ENCODE measurements at places on chromosomes 1 and 21.

GRCh38 chr1:71242239-71242638 is 161.4 kb upstream of the ZRANB2 start:
- no peak for DNase-seq

DNA sequence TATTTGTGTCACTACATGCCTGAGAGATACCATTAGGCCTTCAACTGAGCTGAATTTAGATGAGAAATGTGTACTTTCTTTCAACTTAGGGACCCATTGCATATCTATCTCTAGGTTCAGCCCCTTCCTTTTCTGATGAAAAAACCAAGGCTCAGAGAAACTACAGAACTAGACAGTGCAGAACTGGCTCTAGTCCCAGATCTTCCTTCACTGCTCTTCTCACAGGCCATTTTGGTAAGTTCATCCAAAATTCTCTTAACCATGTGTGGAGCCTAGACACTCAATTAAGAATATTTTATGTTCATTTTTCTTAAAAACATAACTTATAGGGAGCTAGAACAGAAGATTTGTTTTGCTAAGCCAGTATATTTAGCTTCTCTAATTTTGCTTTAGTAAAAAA is 128.9 kb downstream of the ASTN1 start:
- DNase-seq = no peak

- no peak for DNase-seq
Measured at GRCh38 chr21:15775291-15775690, 45.5 kb downstream of the USP25 start.

- DNase-seq = no peak
Measured at GRCh38 chr1:186054932-186055331, 320.1 kb downstream of the TPR start.

DNA sequence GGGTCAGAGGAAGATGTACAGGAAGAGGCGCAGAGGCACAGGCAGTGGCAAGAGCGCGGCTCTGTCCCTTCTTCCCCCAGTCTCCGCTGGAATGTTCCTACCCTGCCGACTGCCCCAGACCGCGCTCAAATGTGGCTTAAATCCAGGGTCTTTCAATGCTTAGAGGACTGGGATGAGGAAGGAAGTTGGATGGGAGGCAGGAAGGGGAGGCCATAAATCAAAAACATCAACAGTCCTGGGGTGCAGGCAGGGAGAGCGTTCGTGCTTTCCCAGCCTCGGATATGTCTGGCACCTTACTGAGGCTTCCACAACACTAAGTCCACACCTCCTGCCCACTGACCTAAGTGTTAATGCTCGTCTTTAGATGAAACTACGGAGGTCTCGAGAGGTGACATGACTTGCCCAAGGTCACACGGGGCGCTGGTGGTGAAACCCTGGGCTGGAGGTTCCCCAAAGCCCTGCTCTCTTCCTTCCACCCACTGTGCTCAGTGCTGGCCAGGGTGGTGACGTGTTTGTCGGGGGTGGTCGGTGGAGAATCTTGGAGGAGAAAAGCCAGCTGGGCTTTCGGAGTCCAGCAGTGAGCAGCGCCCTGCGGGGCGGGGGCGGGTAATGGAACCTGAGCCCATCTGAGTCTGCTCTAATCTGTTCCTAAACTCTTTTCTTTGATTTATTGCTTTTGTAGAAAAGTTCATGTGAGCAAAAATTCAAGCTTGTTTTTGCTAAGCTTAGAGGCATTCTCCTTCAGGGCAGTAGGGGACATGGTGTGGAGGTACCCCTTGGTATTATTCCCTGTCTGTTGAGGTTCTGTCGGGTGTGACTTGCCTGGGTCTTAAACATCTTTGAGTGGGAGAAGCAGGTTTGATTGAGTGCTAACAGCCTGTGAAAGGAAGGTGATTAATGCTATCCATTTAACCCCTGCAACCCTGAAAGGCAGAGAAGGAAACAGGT is 708 bp downstream of the CDA start:
- DNase-seq = peak; percentile 44

- DNase-seq = no peak
Measured at GRCh38 chr1:26191739-26192138, 1.3 kb downstream of the CATSPER4 start.

GRCh38 chr1:109770331-109771095 is 6.8 kb upstream of the EPS8L3 start:
- no peak for DNase-seq

DNA sequence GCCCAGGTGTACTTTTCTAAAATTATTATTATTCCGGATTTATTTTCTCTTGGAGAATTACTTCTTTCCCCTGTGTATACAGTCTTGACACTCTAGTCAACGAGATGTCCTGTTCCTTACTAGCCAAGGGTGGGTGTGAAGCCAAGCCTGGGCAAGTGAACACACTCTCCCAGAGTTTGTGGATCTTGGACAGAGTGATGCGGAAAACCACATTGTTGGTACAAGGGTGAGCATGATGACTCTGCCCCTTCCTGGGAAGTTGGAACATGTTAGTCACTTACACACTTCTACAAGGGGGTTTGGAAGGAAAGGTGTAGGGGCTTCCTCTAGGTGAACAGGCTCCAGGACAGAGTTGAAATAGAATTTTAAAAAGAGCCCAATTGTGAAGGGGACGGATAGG is 20.0 kb upstream of the RD3 start:
- DNase-seq = peak; percentile 49

- no peak for DNase-seq
Measured at GRCh38 chr1:197733324-197733723, 42.0 kb downstream of the DENND1B start.

GRCh38 chr1:61320575-61320974 is 238.2 kb downstream of the NFIA start:
- DNase-seq = no peak

GRCh38 chr1:3074800-3075199 is 5.8 kb downstream of the PRDM16 start:
- no peak for DNase-seq

GRCh38 chr1:231534703-231535159 is 6.3 kb downstream of the TSNAX start:
- no peak for DNase-seq

DNA sequence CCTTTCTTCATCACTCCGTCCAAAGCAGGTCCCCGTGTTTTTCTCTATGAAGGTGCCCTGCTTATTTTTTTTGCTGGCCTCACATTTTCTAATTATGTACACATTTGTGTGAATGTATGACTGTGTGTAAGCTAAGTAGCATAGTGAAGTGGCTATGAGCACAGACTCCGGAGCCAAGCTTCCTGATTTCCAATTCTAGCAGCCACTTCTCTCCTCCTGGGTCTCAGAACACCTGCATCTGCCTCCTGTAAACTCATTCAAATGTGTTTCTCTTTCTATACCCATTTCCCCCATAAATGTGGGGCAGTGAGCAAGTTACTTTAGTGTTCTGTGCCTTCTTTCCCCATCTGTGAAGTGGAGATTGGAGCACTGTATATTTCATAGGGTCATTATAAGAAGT is 2.1 kb downstream of the SLAMF6 start:
- no peak for DNase-seq

DNA sequence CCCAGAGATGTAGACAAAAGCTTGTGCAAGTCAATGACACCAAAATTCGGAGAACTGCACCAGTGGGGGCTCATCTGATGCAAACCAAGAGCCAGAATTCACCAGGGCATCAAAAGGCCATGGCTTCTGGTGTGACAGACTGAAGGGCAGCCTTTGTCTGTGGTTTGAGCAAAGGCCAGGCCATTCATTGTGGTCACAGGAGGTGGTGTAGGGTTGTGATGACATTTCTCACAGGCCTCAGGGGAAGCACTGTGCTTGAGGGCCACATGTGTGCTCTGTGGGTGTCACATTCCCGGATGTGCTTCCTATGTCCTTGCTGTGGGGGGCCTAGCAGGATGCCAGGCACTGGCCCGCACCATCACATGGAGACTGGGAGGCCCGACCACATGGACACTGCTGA is 22.5 kb upstream of the KCNE1 start:
- peak; percentile 92 for DNase-seq

DNA sequence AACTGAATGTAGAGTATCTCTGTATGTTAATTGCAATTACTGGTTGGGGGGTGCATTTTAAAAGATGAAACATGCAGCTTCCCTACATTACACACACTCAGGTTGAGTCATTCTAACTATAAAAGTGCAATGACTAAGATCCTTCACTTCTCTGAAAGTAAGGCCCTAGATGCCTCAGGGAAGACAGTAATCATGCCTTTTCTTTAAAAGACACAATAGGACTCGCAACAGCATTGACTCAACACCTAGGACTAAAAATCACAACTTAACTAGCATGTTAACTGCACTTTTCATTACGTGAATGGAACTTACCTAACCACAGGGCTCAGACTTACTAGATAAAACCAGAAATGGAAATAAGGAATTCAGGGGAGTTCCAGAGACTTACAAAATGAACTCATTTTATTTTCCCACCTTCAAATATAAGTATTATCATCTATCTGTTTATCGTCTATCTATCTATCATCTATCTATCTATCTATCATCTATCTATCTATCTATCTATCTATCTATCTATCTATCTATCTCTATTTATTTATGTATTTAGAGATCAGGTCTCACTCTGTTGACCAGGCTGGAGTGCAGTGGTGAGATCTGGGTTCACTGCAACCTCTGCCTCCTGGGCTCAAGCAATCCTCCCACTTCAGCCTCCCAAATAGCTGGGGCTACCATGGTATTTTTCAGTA is 47.8 kb downstream of the CHML start:
- peak; percentile 29 for DNase-seq

- DNase-seq = peak; percentile 41
Measured at GRCh38 chr1:178262120-178262500, 168.2 kb downstream of the RASAL2 start.

- DNase-seq = no peak
Measured at GRCh38 chr1:55571767-55572166, 356.6 kb upstream of the USP24 start.

DNA sequence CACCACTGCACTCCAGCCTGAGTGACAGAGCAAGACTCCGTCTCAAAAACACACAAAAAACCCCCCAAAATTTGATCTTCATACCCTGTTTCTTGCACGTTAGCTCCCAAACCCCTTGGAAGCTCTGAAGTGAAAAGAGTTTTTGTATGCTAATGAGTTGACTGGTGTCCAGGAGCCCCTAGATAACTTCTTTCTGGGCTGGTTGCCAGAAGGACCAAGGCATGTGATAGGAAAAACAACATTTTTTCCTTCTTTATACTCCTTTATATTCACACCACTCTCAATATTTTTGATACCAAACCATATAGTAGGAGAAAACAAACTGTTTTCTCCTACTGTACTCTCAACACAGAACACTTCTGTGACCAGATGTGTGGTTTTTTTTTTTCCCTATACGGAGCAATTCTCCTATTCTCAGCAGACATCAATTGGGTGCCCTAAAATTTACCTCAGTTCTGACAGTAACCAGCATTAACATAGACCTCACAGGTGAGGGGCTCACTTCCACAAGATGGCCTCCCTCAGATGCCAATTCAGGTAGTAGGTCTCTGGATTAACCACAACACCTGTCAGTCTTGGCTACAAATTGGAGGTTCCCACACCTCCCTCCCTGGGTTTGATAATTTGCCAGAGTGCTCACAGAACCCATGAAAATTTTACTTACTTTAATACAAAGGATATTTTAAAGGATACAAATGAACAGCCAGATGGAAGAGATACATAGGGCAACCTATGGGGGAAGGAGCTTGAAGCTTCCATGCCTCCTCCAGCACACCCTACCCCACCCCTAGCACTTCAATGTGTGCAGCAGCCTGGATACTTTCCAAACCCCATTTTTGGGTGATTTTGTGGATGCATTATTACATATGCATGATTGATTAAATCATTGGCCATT is 25.6 kb downstream of the ZYG11B start:
- peak; percentile 66 for DNase-seq

GRCh38 chr21:31354122-31354521 is 10.1 kb upstream of the TIAM1 start:
- no peak for DNase-seq

DNA sequence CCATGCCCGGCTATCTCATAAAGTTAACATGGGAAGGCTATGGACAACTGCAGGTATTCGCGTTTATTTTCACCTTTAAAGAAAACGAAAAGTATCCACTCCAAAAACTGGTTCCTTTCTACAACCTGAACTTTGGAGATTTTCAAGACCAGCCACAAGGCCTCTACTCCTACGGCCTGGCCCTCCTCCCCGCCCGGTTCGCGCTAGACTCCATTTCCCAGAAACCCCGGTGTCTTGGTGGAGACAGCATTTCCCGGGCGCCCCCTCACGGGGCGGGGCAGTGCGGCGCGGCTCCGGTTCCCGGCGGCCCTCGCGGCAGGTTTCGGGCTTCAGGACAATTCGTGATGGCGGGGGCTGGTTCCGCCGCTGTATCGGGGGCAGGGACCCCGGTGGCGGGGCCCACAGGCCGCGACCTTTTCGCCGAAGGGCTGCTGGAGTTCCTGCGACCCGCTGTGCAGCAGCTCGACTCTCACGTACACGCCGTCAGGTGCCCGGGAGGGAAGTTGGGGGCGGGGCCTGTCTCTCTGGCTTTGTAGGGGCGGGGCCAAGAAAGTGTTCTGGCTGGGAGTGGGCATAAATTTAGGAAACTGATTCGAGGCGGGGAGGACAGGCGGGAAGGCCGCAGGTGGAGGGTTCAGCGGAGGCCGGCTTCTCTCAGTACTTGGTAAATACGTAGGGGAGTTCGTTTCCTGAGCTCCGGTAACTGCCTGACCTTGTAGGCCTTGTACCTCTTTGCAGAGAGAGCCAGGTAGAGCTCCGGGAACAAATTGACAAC is at the start of gene SNAPIN:
SNAPIN (plus strand) TSS at position 304 of the 775 bp plus-strand sequence; CDS start at position 345, 41 bp downstream.
- DNase-seq = peak; percentile 91

- peak; percentile 37 for DNase-seq
Measured at GRCh38 chr1:59029411-59030167, 245.7 kb upstream of the JUN start.

DNA sequence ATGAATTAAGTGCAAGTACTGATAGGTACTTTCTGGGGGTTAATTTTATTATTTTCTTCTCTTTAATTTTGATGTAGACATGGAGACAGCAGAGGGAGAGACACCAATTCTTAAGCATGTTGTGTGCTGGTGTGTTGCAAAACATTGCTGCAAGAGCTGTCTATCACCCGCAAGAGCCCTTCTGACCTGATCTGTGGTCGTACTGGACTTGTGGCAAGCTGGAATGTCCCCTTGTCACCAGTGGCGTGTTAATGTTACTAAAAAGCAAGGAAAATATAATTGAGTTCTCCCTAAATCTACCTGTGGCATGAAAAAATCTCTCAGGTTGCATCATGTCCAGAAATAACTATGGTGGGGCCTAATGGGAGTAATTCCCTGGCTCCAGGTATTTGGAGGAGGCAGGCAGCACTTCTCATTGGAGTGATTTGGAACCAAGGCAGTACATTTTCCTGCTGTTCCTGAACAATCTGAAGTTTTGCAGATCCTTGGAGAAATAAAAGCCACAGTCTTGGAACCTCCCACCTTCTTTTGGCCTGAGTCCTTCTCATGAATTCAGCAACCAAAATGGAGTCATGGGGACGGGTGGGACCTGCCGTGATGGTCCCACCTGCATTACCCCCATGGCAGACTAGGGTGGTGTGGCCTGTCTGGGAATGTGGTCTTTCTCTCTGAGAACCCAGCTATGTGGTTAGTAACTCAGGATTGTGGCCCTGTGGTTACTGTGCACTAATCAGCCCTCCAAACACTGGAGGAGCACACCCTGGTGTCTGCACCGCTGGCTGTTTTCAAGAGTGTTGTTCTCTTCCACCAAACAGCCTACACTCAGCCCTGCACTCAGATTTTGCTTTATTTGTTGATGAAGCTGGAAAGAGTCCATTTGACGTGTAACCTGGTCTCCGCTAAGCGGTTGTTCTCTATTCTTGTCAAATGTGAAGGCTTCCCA is 57.4 kb downstream of the GALNT2 start:
- DNase-seq = peak; percentile 67

- DNase-seq = no peak
Measured at GRCh38 chr1:232319072-232319471, 310.9 kb downstream of the SIPA1L2 start.

- DNase-seq = no peak
Measured at GRCh38 chr1:233252441-233252840, 43.1 kb downstream of the PCNX2 start.

- DNase-seq = no peak
Measured at GRCh38 chr1:209621286-209621685, 30.9 kb downstream of the LAMB3 start.

All from fibroblast of skin of scalp (primary cell).